ENCODE measurements at places on chromosomes 16 and 17.
A peak's percentile ranks its signal among the peaks of the same experiment; 100 is the strongest.

- H3K27ac ChIP-seq: peak within 1 kb of the TSS; percentile 84
- H3K4me1 ChIP-seq: peaks cover 30% of the 10 kb centered on the region
- no peaks in the 10 kb centered on the region for H3K36me3 ChIP-seq
- peak; percentile 59 for DNase-seq
- peak within 1 kb of the TSS; percentile 56 for H3K4me3 ChIP-seq
Observed at GRCh38 chr17:37744961-37745800, at the start of gene HNF1B. HNF1B (minus strand) TSS chr17:37745059; CDS start chr17:37744884, 175 bp downstream.

DNA sequence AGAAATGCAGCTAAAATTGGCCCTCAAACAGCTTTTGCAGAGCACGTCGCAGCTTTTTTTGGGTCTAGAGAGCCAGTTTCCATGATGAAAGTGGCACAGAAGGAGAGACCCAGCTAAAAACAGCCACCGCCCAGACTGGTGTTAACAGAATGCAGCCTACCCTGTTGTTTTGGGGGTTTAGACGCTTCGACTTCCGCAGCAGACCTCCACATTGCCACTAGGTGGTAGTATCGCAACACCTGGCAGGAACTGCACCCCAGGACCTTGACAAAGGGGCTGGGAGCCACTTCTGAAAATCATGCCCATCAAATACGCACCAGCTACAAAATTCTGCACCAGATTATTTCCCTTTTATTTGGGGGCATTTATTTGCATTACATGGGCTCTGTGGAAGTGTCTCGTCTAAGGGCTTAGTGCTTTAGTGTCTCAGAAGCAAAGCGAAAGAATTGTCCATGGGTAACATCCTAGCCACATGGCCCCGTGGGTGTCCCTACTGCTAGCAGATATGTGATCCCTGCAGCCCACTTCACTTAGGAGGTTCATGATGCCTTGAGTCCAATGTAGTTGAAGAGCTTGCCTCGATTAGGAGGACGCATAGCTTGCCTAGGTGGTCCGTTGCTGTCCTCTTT, 167.1 kb downstream of the HAPSTR1 start:
- DNase-seq: no peak
- H3K4me1 ChIP-seq: no peaks in the 10 kb centered on the region
- no peak overlapping the region for H3K27ac ChIP-seq

DNA sequence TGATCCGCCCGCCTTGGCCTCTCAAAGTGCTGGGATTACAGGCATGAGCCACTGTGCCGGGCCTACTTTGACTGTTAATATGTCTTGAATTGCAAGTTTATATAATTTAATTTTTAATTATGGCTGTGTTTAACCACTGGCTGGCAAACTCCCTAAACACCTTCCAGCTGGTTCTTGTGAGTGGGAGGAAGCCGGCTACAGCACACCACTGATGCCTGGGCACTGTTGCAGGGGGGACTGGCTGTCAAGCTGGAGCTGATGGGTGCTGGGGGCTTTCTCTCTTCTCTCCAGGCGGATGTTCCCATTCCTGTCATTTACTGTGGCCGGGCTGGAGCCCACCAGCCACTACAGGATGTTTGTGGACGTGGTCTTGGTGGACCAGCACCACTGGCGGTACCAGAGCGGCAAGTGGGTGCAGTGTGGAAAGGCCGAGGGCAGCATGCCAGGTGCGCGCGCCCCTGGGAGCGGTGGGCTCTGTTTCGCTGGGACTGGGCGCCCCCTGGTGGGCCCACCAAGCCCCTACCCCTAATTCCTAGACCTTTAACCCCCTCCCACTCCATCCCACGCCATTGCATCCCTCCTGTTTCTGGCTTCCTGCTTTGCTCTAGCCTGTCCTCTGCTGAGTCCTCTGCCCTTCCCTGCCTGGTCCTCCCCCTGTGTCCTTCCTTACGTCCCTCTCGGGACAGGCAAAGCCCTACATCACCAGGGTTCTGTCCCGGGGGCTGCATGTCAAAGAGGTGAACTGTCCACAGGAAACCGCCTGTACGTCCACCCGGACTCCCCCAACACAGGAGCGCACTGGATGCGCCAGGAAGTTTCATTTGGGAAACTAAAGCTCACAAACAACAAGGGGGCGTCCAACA, 9.5 kb downstream of the TBX21 start:
- no peaks in the 10 kb centered on the region for H3K4me1 ChIP-seq
- DNase-seq: no peak
- H3K27ac ChIP-seq: no peak overlapping the region
- no peaks in the 10 kb centered on the region for H3K36me3 ChIP-seq
- no peak overlapping the region for H3K4me3 ChIP-seq
- peaks cover 38% of the 10 kb centered on the region for H3K27me3 ChIP-seq

- peaks cover 13% of the 10 kb centered on the region for H3K27me3 ChIP-seq
- no peaks in the 10 kb centered on the region for H3K36me3 ChIP-seq
- H3K4me1 ChIP-seq: peaks cover 6% of the 10 kb centered on the region
- H3K27ac ChIP-seq: no peak overlapping the region
- H3K4me3 ChIP-seq: no peak overlapping the region
Observed at GRCh38 chr17:39244600-39245570, 19.1 kb upstream of the STAC2 start.

- no peaks in the 10 kb centered on the region for H3K4me1 ChIP-seq
- H3K36me3 ChIP-seq: no peaks in the 10 kb centered on the region
- H3K27me3 ChIP-seq: no peaks in the 10 kb centered on the region
- no peak for DNase-seq
- no peak overlapping the region for H3K4me3 ChIP-seq
Observed at GRCh38 chr16:8084302-8084701, 506.0 kb downstream of the TMEM114 start.

GRCh38 chr17:4827399-4827798, 5.7 kb upstream of the MINK1 start:
- DNase-seq: no peak
- no peaks in the 10 kb centered on the region for H3K27me3 ChIP-seq
- no peak overlapping the region for H3K27ac ChIP-seq
- no peak overlapping the region for H3K4me3 ChIP-seq
- H3K36me3 ChIP-seq: peaks cover 14% of the 10 kb centered on the region
- no peaks in the 10 kb centered on the region for H3K4me1 ChIP-seq

- H3K27me3 ChIP-seq: peaks cover 8% of the 10 kb centered on the region
- H3K4me1 ChIP-seq: no peaks in the 10 kb centered on the region
- no peak overlapping the region for H3K4me3 ChIP-seq
- no peak overlapping the region for H3K27ac ChIP-seq
Observed at GRCh38 chr17:61524319-61524718, 66.7 kb downstream of the NACA2 start.

DNA sequence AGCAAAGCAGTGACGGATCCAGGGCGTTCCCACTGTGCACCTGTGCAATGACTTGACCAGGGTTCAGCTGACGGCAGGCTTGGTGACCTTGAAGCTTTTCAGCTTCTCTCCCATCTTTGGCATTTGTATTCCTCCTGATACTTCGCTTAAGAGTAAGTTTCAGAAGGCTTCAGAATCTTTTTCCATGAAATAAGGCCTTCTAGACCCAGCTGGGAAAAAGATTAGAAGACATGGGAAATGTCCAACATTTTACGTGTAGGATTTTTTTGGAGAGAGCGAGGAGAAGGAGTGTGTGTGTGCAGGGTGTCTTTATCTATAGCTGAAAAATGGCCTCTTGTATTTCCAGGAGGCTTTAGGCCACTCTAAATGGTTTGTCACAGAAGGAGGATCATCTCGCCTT, 104.1 kb downstream of the BANP start:
- H3K27me3 ChIP-seq: no peaks in the 10 kb centered on the region
- peaks cover 46% of the 10 kb centered on the region for H3K36me3 ChIP-seq
- DNase-seq: peak; percentile 17
- H3K4me1 ChIP-seq: no peaks in the 10 kb centered on the region
- no peak overlapping the region for H3K4me3 ChIP-seq

GRCh38 chr16:31513126-31513525, 4.9 kb upstream of the RUSF1 start:
- H3K27me3 ChIP-seq: no peaks in the 10 kb centered on the region
- no peaks in the 10 kb centered on the region for H3K36me3 ChIP-seq
- H3K4me1 ChIP-seq: peaks cover 16% of the 10 kb centered on the region
- DNase-seq: no peak
- H3K27ac ChIP-seq: no peak overlapping the region

DNA sequence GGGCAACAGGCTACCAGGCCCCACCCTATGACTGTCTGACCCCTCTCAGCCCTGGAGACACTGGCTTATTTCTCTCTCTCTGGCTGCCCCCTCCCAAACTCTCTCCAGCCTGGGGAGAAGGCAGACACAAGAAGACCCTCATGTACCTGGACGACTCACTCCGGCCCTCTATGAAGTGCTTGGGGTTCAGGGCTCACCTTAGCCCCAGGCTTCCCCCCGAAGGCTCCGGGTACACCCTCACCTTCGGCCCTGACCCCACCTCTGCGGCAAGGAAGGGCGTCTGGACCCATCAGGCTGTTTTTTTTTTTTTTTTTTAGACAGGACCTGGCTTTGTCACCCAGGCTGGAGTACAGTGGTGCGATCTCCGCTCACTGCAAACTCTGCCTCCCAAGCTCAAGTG, 906 bp upstream of the CARMIL2 start:
- H3K36me3 ChIP-seq: peaks cover 7% of the 10 kb centered on the region
- peaks cover 28% of the 10 kb centered on the region for H3K4me1 ChIP-seq
- DNase-seq: no peak
- H3K27ac ChIP-seq: no peak overlapping the region

- H3K36me3 ChIP-seq: peaks cover 18% of the 10 kb centered on the region
- H3K27ac ChIP-seq: peak overlapping the region; percentile 87
- peaks cover 39% of the 10 kb centered on the region for H3K27me3 ChIP-seq
- peak overlapping the region; percentile 67 for H3K4me3 ChIP-seq
- peaks cover 67% of the 10 kb centered on the region for H3K4me1 ChIP-seq
Observed at GRCh38 chr17:2055292-2056205, 646 bp downstream of the HIC1 start.

GRCh38 chr17:27939474-27940465, 46.6 kb upstream of the LYRM9 start:
- no peak for DNase-seq
- H3K4me1 ChIP-seq: no peaks in the 10 kb centered on the region
- no peak overlapping the region for H3K4me3 ChIP-seq
- peaks cover 5% of the 10 kb centered on the region for H3K27me3 ChIP-seq
- H3K36me3 ChIP-seq: no peaks in the 10 kb centered on the region

DNA sequence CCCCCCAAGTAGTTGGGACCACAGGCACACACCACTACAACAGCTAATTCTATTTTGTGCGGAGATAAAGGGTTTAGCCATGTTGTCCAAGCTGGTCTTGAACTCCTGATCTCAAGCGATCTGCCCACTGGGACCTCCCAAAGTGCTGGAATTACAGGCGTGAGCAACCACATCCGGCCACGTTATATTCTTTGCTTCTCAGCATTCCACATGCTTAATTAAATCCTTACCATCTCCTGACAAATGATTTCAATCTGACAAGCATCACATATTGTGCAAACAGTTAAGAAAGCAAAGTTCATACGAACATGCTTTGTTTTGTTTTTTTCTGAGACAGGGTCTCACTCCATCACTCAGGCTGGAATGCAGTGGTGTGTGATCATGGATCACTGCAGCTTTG, 18.2 kb downstream of the HIGD1B start:
- H3K27ac ChIP-seq: no peak overlapping the region
- no peak for DNase-seq
- H3K27me3 ChIP-seq: no peaks in the 10 kb centered on the region
- H3K4me1 ChIP-seq: no peaks in the 10 kb centered on the region
- peaks cover 98% of the 10 kb centered on the region for H3K36me3 ChIP-seq
- no peak overlapping the region for H3K4me3 ChIP-seq

DNA sequence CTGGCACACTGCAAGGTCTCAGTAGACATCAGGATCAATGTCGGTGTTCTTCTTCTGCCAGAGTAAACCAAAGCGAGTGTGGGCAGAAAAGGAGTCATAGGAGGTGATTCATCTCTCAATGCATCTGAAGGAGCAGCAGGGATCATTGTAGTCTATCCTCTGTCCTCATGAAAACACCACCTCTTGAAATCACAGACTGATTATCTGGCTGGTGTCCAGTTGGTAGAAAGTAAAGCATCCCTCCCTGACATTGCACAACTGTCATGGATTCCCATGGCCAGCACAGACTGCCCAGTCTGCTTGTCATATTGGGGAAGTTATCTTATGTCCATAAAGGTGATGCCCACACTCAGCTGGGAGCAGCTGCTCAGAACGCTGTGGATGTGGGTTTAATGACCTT, 74.1 kb downstream of the ABCC12 start:
- H3K36me3 ChIP-seq: no peaks in the 10 kb centered on the region
- DNase-seq: no peak
- H3K27me3 ChIP-seq: no peaks in the 10 kb centered on the region
- H3K27ac ChIP-seq: no peak overlapping the region

DNA sequence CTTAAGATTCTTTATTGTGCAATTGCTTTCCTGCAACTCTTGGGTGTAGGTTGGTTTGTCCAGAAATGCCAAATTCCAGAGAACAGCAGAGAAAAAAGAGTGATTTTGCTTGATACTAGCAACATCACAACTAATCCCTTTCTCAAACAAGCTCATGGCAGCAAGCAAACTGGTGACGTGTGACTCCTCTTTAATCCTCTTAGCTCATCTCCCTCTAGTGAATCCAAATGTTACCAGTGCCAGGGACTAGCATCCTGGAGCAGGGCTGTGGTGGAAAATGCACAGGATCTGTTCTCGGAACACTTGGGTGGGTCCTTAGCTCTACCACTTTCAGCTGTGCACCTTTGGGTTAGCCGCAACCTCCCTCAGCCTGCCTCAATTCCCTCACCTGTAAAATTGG, 204.0 kb upstream of the CCL2 start:
- H3K36me3 ChIP-seq: no peaks in the 10 kb centered on the region
- H3K4me1 ChIP-seq: no peaks in the 10 kb centered on the region
- no peak for DNase-seq
- H3K27ac ChIP-seq: no peak overlapping the region
- H3K27me3 ChIP-seq: peaks cover 1% of the 10 kb centered on the region

DNA sequence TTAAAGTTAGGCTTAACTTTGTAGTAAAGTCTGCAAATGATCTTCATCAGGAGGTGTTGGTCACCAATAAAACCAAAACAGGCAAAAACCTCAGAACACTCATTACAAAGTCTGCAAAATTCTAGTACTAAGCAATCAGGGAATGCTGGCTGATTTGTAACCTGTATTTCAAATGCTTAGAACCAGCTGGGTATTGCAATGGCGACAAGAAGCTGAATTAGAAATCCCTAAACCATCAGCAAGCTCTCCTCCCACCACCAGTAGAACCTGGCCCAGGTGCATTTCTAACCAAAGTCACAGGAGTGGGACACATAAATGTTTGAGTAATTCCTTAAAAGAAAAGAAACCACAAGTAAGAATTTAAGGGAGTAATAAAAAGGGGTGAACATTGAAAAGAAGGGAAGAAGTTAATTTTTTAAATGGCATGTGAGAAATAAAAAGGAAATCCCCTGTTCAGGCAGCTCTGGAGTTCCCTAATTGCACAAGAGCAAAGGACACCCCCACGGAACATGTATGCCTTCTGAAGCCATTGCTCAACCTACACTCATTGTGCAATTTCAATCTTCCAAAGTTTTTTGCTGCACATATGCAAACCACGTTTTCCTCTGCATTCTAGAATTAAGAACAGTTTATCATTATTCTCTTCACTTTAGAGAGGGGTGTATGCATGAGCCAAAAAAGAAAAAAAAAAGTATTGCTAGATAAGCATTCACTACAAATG, 102.9 kb downstream of the HIC1 start:
- peaks cover 16% of the 10 kb centered on the region for H3K36me3 ChIP-seq
- no peak for DNase-seq
- no peaks in the 10 kb centered on the region for H3K27me3 ChIP-seq
- H3K4me3 ChIP-seq: no peak overlapping the region
- peaks cover 25% of the 10 kb centered on the region for H3K4me1 ChIP-seq
- H3K27ac ChIP-seq: peak overlapping the region; percentile 12

Measured in lower lobe of right lung (tissue), 2 donors.